Temporal lobe (tissue), 4 donors: ENCODE measurements at places on chromosomes 2 and 18. TPM values are rescaled to one million over a fixed set of nuclear protein-coding genes. Genes with fewer than 3 reads are reported as not detected.

Gene CIDEA
- 1.5 TPM for total RNA-seq

Gene DSG2
- total RNA-seq: 3.2 TPM

Gene FAM168B
- 107 TPM for total RNA-seq

Gene PLEKHB2
- 122 TPM for total RNA-seq

Gene SPEG
- total RNA-seq: 12.3 TPM

Gene C2orf92
- total RNA-seq: 3.7 TPM

Gene NEB
- 1.7 TPM for total RNA-seq

Gene IL1RL2
- 0.74 TPM for total RNA-seq

Gene ALPG
- total RNA-seq: not detected

Gene TMEM127
- total RNA-seq: 16.0 TPM

Gene CCDC68
- total RNA-seq: 1.2 TPM

Gene TWIST2
- total RNA-seq: 0.25 TPM

Gene PLEKHH2
- total RNA-seq: 2.5 TPM

Gene LHCGR
- total RNA-seq: 0.74 TPM

Gene OR6B2
- not detected for total RNA-seq

Gene KYNU
- under 0.01 TPM for total RNA-seq

Gene EGR4
- not detected for total RNA-seq

Gene SPC25
- 5.4 TPM for total RNA-seq

Gene MYOM1
- total RNA-seq: 1.5 TPM

Gene NAPG
- 45.5 TPM for total RNA-seq

Gene CNOT11
- 6.9 TPM for total RNA-seq

Gene LOXHD1
- total RNA-seq: 0.25 TPM

Gene CYP27C1
- total RNA-seq: 3.4 TPM

Gene SPOPL
- 19.7 TPM for total RNA-seq

Gene BOLL
- not detected for total RNA-seq

Gene AOX1
- total RNA-seq: 1.7 TPM

Gene WBP1
- total RNA-seq: 18.4 TPM

Gene REG3A
- not detected for total RNA-seq

Gene MAL
- not detected for total RNA-seq

Gene ANKRD30B
- not detected for total RNA-seq

Gene AUP1
- total RNA-seq: 36.1 TPM
